ENCODE measurements at places on chromosomes 4 and X.
A peak's percentile ranks its signal among the peaks of the same experiment; 100 is the strongest.

- no peak for DNase-seq
Observed at GRCh38 chr4:24884902-24885301, 27.9 kb downstream of the CCDC149 start.

GRCh38 chrX:149829751-149830191 is 48.0 kb downstream of the MAGEA9 start:
- peak; percentile 77 for DNase-seq

DNA sequence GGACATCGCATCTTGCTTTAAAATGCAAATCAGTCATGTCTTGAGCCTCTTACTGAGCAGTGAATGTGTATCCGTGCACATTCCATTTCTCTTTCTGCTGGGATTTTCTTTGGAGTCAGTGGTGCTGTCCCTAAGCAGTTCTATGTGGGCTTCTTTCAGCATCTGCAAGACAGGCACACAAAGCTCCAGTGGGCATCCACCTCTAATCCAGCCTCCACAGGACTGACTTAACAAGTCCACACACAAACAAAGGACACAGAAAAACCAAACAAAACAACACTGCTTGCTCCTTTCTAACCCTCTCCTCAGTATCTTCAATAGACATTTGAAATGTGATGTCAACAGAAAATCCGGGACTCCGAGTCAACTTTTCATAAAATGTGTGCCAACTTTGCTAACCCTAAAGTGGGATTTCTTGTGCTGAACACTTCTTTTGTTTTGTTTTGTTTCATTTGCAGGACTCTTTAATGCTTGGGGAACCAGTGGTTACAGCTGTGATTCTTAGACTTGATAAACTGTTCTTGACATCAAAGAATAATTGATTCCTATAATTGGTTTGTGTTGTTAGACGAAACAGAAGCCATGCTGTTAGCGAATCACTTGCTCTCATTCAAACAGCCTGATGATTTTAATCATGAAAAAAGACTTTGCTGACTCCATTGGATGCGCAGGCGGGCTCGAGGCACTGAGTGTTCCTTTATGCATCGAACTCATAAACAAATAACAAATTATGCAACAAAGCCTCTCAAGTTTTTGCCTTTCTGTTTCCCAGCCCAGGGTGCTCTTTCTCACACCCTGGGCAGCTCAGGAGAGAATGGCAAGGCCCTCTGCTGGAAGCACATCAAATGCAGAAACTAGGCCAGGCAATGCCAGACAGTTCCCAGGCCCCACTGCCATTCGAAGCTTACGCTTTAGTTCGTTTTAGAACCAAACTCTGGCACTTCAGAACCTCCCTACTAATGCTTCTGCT is 20.1 kb downstream of the ETNPPL start:
- no peak for DNase-seq

DNA sequence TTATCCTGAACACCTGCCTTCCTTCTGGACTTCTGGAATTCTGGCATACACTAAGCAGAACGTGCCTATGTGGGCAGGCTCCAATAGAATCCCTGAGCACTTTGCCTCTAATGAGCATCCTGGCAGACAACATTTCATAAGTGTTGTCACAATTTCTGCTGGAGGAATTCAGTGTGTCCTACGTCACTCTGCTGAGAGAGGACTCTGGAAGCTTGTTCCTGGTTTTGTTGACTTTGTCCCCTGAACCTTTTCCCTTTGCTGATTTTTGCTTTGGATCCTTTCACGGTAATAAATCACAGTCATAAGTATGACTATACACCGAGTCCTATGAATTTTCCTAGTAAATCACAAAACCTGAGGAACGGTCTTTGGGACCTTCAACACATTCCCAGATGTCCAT is 43.2 kb downstream of the MTMR8 start:
- no peak for DNase-seq

DNA sequence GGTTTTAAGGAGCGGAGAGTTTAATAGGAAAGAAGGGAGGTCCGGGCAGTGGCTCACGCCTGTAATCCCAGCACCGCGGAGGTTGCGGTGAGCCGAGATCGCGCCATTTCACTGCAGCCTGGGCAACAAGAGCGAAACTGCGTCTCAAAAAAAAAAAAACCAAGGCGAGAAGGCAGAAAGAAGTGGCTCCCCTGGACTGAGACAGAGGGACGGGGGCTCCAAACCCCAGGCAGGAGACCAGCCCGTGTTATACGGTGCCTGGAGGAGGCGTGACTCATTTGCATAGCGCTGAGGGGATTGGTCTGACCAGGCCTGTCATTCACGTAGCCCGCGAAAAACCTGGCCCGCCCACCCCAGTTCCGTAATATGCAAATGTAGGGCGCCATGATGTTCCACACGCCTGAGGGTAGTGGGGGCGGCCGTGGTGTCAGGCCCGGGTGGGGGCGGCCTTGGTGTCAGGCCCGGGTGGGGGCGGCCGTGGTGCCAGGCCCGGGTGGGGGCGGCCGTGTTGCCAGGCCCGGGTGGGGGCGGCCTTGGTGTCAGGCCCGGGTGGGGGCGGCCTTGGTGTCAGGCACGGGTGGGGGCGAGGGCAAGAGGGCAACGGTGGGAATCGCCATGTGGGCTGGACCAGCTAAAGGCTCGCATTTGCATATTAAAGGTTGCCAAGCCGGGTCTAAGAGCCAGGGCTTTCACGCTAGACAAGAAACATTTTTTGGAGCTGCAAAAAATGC is 2.1 kb downstream of the PLCXD1 start:
- peak; percentile 87 for DNase-seq

- DNase-seq = no peak
Observed at GRCh38 chr4:55251896-55252295, 94.1 kb upstream of the SRD5A3 start.

DNA sequence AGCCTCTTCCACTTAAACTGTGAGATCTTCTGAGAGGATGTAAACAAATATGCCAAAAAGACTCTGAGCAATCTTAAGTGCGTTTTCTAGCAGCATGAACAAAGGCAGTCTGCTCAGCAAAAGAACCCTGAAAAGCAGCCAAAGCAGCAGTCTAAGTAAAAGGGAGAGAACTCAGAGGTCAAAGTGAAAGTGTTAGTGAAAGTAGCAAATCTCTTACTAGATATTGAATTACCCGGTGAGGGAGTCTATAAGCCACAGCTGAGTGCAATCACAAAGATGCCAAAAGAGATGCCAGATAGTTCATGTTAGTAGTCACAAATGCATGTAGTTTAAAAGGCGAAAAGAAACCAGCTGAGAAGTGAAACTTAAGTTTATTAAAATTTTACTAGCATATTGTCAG is 7.9 kb upstream of the GNRHR start:
- DNase-seq = peak; percentile 58

DNA sequence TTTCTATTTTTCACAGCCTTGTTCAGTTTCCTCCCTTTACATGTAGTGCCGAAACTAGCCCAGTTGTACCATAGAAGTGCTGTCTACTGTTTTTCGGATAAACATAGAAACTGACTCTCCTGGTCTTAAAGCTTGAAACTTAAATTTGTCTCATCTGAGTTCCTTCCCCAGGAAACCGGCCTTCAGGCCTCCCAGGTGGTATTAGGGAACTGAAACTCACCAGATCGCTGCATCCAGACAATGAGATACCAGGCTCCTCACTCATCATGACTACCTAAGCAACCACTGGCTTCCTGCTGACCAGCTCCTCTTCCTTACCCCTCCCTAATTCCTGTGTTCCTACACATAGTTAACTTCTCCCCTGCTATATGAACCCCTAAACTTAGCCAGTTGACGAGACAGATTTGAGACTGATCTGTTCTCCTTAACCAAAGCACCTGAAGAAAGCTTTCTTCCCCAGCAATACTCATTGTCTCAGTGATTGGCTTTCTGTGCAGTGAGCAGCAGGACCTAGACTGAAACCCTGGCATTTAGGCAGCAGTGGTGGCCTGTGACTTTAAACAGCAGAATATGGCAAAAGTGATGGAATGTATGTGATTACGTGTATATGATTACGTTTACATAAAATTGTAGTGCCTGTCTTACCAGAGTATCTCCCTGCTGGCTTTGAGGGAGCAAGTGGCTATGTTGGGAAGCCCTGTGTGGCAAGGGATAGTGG is 959.1 kb upstream of the LCORL start:
- DNase-seq = no peak

DNA sequence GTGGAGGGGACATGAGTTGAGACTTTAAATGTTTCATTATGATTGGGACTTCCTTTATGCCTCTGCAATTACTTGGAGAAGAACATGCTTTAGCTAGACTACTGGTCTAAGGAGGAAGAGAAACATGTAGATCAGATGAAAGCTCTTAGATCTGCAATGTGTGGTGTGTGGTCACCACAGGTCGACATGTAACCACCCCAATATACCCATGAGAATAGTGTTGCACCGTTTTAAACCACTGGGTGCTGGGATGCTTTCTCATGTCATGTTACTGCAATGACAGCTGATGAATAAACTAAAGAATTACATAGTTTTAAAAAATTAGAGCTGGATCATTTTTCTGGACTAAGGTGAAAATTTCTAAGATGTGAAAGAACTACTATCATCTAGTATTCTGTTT is 1039.7 kb downstream of the RAPGEF2 start:
- no peak for DNase-seq

DNA sequence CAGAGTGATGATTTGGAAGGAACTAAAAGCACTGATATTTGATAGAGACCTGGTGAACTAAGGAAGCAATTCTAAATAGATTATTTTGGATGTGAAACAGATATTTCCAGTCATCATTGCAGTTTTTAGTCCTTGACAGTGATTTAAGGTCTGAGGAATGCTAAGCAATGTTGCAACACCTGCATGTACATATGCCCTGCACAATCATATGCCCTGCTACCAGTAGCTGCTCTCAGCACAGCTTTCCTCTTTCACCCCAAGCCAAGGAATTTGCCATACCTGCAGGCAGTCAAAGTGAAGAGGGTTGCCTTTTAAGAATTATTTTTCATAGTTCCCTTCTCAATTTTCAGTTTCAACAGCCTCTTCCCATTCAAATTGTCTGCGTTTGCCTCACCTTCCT is 8.7 kb upstream of the FAM47A start:
- DNase-seq = no peak

- DNase-seq = no peak
Observed at GRCh38 chr4:1978226-1978625, 30.5 kb downstream of the NELFA start.

- DNase-seq = peak; percentile 50
Observed at GRCh38 chr4:7073526-7074390, 5.9 kb upstream of the GRPEL1 start.

DNA sequence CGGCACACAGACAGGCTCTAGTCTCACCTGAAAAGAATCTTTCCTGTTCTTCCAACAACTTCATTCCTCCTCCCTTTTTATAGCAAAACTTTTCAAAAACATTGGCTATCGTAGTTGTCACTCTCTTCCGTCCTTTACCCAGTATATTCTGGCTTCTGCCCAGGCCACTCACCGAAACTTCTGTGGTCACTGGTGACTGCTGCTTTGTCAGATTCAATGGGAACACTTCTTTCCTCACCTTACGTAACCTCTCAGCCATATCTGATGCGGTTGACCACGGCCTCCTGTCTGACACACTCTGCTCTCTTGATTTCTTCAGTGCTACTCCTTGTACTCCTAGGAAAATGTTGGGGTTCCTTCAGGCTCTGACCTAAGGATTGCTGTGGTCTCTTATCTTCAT is 9.2 kb upstream of the RNF150 start:
- peak; percentile 60 for DNase-seq

- no peak for DNase-seq
Observed at GRCh38 chr4:76637712-76638361, 202.8 kb downstream of the SHROOM3 start.

DNA sequence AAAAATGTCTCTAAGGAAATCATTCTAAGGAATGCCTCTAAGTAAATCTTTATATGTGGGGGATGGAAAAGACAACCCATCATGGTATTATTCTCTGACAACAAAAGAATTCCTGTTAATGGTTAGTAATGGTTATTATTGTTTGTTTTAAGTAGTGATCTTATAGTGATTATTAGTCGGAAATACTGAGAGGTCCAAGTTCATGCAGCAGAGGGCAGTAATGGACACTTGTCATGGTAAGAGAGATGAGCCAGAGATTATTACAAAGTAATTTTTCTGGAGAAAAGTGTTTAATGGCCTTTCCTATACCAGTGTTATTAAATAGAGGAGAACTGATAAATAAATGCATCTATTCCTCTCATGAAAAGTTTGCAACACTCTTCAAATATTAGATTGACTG is 8.1 kb upstream of the DKK2 start:
- DNase-seq = no peak

DNA sequence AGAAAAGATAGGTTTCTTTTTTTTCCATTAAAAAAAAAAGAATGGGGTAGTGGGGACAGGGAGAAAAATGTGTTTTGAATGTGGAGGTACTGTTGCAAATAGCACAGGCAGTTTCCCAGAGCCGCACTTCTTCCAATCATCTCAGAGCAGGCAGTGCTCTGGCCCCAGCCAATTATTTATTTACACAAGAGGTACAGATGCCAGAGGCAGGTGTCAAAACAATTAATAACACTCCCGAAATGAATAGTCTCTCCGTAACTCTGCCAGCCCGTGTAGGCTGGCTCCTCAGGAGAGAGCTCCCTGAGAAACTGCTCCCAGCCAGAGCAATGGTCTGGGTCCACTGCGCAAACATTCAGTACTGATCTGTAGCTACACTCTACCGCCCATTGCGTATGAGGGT is 130.8 kb upstream of the IL1RAPL2 start:
- DNase-seq = no peak

DNA sequence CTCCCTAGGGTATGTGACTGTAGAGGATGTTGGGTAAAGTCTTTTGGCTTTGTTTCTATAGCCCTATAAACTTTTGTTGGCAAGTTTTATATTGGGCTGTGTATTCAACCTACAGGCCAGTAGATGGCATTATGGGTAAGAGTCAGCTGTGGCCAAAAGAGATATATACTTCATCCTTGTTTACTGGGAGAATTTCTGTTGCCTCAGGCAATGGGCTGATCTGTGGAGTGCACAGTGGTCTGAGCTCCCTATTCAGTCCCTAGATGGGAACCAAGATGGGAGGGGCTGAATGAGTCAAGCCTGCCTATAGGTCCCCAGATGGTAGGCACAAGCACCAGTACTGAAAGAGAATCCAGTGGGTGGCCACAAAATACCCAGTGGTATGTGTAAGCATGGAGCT is 580.6 kb downstream of the EPHA5 start:
- DNase-seq = no peak

DNA sequence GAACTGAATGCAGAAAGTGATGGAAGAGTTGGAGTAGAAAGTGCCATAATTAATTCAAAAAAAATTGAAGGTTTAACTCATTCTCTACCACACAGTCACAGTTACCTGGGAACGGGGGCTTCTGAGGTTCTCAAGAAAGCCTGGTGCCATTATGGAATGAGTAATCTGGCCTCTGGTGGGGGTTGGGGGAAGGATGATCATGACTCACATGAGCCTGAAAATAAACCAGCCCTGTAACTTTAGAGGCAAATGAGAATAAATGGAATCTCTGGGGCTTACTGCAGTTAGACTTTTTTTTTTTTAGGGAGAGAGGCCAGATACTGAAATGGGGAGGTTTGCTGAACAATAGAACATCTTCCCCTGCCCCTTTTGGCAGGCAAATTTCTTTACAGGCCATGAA is 55.3 kb downstream of the SOD3 start:
- DNase-seq = peak; percentile 87
